ENCODE measurements at places on chromosomes 5 and 9. TPM values are rescaled to one million over a fixed set of nuclear protein-coding genes. Genes with fewer than 3 reads are reported as not detected.

Gene DMRT2
- total RNA-seq: not detected

Gene RAB3C
- not detected for total RNA-seq

Gene TSTD2
- total RNA-seq: 20.2 TPM

Gene IL31RA
- 0.16 TPM for total RNA-seq

Gene PCDHGA5
- total RNA-seq: 2.2 TPM

Gene C5orf58
- not detected for total RNA-seq

Gene C9
- total RNA-seq: not detected

Gene LAMC3
- 0.03 TPM for total RNA-seq

Gene HTR4
- total RNA-seq: not detected

Gene GFPT2
- 11.2 TPM for total RNA-seq

Gene MEGF9
- total RNA-seq: 16.3 TPM

Gene C9orf153
- not detected for total RNA-seq

Gene DDX31
- total RNA-seq: 14.3 TPM

Gene SLIT3
- not detected for total RNA-seq

Gene C5orf52
- total RNA-seq: not detected

Gene PCDHA5
- total RNA-seq: 0.05 TPM

Gene ABLIM3
- total RNA-seq: 126 TPM

Gene FOXD4L5
- total RNA-seq: not detected

Gene JADE2
- 10.2 TPM for total RNA-seq

Gene SHISAL2B
- not detected for total RNA-seq

Gene F12
- 0.94 TPM for total RNA-seq

Gene CCIN
- 1.2 TPM for total RNA-seq

Gene PCDHB1
- total RNA-seq: not detected

Gene GFI1B
- total RNA-seq: 0.10 TPM

Gene PCDHA11
- total RNA-seq: 0.13 TPM

Gene IL3
- not detected for total RNA-seq

Gene SAXO1
- not detected for total RNA-seq

Gene CAMK2A
- 8.6 TPM for total RNA-seq

Gene SLC36A3
- not detected for total RNA-seq

Gene DDX4
- total RNA-seq: not detected

Gene ANKRD33B
- total RNA-seq: 1.0 TPM

Gene SLC36A2
- total RNA-seq: not detected

Measured in myocyte (in vitro differentiated cells).